Fibroblast of skin of abdomen (primary cell): ENCODE measurements at places on chromosomes 7 and 10.
A peak's percentile ranks its signal among the peaks of the same experiment; 100 is the strongest.

DNA sequence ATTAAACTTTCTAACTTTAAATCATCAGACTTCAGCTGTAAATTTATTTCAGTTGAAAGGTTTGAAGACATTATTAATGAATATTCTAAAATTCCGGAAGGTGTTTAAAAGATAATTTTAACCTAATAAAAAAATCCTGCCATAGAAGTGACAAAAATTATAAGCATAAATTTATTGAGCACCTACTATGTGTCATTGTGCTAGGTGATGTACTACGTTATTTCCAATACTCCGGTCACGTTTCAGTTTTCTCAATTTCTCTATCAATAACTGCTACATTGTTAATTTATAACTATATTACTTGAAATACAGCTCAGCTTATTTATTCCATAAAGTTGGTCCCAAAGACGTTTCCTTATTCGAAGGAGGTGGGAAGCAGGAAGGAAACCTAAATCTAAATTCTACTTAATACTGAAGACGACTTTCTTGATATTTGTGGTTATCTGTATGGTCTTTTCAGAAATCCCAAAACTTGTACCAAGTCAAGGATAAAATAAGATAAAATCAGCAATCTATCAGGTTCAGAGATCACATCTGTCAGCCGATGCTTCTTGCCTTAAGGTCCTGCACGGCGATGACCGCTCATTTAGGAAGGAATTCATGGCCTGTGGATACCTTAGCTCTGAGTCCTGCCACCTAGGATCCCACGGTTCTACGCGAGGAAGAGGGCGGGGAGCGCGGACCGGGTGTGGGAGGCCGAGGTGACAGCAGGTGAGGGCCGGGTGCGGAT lies 1.2 kb upstream of the ZEB1 start:
- DNase-seq: no peak

DNA sequence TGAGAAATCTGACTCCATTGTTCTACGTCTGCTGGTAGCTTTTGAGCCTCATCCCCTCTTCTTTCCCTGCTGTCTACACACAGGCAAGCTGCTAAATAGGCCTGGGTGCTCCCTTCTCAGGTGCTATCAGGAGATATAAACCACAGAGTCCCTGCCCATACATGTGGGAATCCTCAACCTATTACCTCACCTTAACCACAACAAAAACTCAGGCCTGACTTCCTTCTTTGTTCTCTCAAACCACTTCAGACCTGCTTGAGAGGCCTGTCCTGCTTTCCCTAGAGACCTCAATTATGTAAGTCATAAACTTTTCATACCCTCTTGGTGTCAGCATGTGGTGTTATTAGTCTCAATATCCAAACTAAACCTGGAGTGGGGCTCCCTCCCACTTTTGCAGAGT lies 75.0 kb upstream of the MAGI2 start:
- DNase-seq: no peak

GRCh38 chr10:69411476-69411875 lies 5.2 kb downstream of the TACR2 start:
- no peak for DNase-seq

GRCh38 chr7:77473229-77474005 lies 57.3 kb upstream of the GSAP start:
- no peak for DNase-seq

GRCh38 chr7:30181736-30182522 lies 47.1 kb downstream of the MTURN start:
- DNase-seq: no peak

DNA sequence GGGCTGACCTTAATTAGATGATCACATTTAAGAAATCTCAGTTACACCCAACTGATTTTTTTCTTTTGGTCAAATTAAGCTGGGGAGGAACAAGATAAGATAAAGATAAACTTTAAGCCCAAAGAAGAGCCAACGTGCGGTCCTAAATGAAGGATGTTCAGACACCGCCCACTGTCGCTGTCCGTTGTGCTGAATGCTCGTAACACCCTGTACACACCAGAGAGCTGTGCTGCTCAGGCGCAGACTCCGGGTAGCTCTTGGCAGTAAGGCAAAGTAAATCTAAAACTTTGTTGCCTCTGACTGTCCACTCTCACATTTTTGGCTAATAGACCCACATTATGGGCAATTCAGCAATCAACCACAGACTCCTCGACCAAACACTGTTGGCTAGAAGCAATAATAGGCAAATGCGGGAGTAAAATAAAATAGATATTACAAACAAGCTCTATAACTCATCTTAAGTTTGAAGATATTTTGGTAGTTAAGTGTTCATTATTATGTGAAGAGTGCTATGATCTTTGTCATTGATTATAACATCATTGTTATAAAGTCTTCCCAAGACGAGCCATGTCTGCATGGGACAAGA lies 57.1 kb downstream of the PLPP4 start:
- peak; percentile 63 for DNase-seq

- no peak for DNase-seq
These were observed 791.2 kb downstream of the GRID1 start for GRCh38 chr10:85575441-85575840.

GRCh38 chr10:32471232-32471631 lies 25.3 kb downstream of the CCDC7 start:
- DNase-seq: no peak

DNA sequence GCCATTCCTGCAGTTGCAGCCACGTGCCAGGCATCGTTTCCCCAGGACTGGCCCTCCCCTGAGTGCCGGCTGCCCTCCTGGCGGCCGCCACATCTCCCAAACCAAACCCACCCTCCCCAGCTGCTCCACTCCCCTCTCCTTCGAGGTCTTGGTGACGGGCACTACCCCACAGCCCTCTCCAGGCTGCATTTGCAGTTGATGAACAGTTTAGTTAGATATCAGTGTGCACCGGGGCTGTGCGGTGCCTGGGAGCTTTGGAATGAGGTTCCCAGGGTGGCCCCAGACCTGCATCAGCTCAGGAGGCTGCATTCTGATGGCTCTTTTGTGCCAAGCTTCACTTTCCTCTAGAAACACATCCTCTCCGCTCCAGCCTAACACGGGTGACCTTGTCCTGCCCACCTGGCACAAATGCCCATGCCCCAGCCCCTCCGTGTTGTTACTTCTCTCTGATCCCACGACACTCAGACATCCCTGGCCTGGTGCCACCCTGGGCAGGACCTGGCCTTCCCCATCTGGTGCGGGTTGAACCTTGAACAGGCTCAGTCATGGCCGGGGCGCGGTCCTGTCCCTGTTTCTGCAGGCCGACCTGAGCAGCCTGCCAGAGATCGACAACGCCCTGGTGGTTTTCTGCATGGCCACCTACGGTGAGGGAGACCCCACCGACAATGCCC lies 14.5 kb downstream of the TMEM120A start:
- no peak for DNase-seq

- DNase-seq: no peak
These were observed 125.7 kb upstream of the KCTD7 start for GRCh38 chr7:66503036-66503370.

GRCh38 chr10:4653160-4653559 lies 172.8 kb upstream of the AKR1E2 start:
- no peak for DNase-seq

DNA sequence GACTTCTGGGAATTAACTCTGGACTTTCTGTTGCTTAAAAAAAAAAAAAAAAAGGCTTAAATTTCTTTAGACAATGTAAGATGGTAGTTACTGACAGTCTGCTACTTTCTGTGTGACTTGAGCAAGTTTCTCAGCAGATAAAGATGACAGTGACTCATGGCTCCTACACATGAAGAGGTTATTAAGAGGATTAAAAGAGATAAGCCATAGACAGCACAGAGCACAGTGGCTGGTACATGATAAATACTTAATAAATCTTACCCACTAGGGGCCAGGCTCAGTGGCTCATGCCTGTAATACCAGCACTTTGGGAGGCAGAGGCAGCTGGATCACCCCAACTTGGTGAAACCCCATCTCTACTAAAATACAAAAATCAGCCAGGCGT lies 174.8 kb downstream of the JAZF1 start:
- no peak for DNase-seq

- no peak for DNase-seq
These were observed 53.3 kb downstream of the NT5C2 start for GRCh38 chr10:103139803-103140202.

DNA sequence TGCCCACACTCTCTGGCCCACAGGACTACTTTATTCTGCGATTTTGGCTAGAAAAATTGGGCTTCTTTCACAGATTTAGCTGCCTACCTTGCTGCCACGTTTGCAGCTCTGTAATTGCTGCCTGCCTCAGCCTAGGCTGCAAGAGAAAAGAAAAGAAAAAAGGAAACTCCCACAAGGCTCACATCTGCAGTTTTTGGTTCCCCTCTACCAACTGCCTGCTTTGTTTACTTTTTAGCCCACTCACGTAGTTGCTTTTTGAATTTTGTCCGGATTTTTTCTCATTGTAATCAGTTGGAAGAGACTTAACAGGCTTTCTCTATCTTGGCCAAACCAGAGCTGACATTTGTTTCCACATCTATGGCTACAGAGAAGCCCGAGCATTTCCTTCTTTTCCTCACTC lies 24.3 kb downstream of the SUN3 start:
- no peak for DNase-seq

DNA sequence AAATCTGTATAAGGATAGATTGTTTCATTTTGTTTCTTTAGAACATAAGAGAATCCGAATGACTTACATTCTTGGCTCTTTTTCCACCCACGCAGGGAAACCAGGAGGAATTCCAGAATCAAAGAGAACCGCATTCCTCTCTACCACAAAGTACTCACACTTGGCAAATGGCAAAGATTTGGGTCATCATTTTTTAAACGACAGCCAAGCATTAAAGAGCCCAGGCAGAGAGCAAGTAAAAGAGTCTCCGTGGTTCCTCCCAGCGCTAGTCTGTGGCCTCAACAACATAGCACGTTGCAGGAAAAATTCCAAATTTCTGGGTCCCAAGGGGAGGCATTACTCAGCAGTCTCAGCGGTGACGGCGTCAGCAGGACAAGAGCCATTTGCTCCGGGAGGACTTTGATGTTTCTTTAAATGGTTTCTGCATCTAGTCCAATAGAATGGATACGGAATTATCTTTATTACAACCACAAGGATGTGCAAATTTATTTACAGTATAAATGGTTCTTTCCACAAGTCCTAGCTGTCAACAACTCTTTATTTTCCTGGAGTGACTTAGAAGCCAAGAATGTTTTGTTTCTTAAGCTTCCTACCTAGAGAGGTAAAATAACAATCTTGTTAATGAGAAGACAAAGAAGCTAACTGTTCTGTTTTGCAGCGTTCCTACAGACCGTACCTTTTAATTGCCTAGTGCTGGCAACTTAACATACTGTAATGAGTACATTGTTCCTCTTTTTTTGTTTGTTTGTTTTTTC lies 232.5 kb downstream of the SKIDA1 start:
- peak; percentile 99 for DNase-seq

DNA sequence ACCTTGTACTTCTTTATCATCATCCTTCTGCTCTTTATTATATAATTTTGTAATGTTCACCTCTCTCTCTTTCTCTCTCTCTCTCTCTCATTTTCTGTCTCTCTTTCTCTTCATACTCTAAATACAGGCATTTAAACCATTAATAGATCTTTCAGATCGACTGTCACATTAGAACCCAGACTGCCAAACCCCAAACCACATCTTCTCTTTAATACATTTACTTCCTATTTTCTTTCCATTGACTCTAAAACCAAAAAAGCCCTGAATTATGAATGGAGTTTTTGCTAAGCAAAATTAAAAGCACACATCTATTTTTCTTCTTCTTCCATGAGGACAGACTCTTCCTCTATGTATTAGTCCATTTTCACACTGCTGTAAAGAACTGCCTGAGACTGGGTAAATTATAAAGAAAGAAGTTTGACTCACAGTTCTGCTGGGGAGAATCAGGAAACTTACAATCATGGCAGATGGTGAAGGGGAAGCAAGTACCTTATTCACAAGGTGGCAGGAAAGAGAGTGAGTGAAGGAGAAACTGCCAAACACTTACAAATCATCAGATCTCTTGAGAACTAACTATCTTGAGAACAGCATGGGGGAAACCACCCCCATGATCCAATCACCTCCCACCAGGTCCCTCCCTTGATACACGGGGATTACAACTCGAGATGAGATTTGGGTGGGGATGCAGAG lies 272.7 kb upstream of the MGMT start:
- no peak for DNase-seq

DNA sequence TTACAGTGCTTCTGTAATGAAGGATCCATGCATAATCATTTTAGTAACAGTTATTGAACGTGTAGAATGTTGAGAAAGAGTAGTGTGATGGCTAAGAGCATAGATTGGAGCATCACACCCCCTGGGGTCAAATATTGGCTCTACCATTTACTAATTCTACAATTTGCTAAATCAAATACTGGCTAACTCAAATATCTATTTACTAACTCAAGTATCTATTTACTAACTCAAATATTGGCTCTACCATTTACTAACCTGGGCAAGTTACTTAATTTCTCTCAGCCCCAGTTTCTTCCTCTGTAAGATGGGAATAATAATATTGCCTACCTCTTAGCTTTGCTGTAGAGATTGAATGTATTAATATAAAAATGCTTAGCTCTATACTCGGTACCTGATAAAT lies 64.0 kb downstream of the CDK14 start:
- no peak for DNase-seq

GRCh38 chr10:79376751-79377556 lies 29.7 kb downstream of the PPIF start:
- DNase-seq: no peak

GRCh38 chr10:44706745-44707144 lies 204.4 kb upstream of the TMEM72 start:
- peak; percentile 97 for DNase-seq

DNA sequence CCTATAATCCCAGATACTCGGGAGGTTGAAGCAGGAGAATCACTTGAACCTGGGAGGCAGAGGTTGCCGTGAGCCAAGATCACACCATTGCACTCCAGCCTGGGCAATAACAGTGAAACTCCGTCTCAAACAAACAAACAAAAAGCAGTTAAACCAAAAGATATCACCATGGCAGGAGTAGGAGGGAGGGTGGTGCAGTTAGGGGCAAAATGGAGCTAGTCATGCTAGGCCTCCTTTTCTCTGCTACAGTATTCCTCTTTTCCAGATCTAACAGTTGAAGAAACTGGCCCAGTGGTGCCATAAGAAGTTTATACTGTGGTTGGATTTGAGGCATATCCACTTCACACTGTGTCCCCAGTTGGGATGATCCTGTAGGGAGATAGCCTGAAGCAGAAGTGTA lies 261.6 kb downstream of the SKIDA1 start:
- no peak for DNase-seq

- DNase-seq: no peak
These were observed 345.0 kb upstream of the KLF6 start for GRCh38 chr10:4129866-4130477.

DNA sequence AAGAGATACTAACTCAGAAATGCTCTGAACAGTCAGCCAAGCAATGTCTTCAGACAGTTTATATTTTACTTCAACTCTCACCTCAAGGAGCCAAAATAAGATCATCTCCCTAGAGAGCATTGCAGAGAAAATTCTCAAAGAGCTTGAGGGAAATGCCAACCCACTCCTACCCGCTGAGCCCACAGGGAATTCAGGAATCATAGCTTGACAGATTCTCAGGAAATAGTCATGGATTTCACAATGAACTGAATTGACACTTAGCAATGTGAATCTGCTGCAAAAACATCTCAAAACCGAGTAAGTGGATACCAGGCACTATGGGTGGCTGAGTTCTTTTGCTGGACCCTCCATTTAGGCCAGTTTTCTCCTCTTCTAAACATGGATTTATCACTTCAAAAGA lies 9.8 kb upstream of the PLAC9 start:
- DNase-seq: no peak
